CD4-positive, alpha-beta T cell treated with Interferon alpha-2 for 1 hour (primary cell): ENCODE measurements at places on chromosomes 12 and 14.

GRCh38 chr12:75558287-75558686 is 46.9 kb upstream of the KRR1 start:
- no peak for DNase-seq

- no peak for DNase-seq
These were observed 41.9 kb downstream of the DIP2B start for GRCh38 chr12:50546441-50547318.

GRCh38 chr12:52568111-52568510 is 5.5 kb downstream of the KRT74 start:
- no peak for DNase-seq

- DNase-seq, result no peak
These were observed 28.7 kb downstream of the AICDA start for GRCh38 chr12:8584004-8584403.

GRCh38 chr12:68911197-68911718 is 21.7 kb downstream of the CPM start:
- DNase-seq, result no peak

- DNase-seq, result no peak
These were observed 170.9 kb downstream of the GRIP1 start for GRCh38 chr12:66508025-66508424.

- no peak for DNase-seq
These were observed 43.6 kb upstream of the PPP2R5C start for GRCh38 chr14:101717663-101718490.

DNA sequence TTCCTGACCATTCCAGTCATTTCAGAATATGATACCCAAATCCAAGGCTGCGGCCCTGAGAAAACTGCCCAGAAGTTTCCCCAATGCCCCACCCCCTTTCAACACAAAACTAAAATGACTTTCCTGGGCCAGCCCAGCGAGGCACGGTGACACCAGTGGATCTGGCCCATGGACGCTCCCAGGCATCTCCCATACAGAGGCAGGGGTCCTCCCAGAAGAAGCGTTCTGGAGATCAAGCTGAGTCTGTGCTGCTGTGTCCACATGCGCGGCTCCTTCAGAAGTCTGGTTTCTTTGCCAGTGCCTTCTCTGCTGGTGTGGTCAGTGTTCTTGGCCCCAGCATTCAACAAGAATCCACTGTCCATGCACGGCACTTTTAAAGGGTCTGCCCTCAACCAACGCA is 228.2 kb upstream of the SFSWAP start:
- no peak for DNase-seq

GRCh38 chr14:86912709-86913108 is 1080.3 kb downstream of the GALC start:
- DNase-seq, result no peak

DNA sequence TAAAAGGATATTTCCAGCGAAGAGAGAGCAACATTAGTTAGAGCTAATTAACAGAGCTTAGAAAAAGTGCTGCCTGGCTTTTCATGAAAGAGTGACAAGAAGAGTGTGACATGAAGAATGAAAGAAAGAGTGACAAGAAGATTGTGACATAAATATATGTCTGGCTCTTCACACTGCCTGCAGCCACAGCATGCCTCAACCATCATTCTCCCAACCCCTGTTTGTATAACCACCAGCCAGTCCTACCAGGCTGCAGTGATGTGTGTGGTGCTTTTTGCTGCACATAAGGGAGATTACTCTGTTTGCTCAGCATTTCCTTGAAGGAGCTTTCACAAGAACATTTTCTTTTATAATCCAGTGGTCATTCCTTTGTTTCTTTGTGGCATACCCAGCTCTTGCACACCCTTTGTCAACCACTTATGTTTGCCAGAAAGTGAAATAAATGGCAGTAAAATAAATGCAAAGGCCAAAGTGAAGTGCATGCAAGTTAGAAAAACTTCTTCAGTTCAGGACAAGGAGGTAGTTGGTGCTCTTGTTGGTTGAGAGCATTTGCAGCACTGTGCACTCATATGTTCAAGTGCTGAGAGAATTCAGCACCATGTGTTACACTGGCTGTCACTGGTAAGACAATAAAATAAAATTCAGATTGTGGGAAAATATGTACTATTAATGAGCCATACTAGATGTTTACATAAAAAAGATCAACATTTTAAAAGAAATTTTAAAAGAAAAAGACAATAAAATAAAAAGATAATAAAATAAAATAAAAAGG is 50.6 kb downstream of the KIF21A start:
- DNase-seq, result no peak

GRCh38 chr12:72075891-72076557 is 137.4 kb downstream of the TPH2 start:
- DNase-seq, result no peak

DNA sequence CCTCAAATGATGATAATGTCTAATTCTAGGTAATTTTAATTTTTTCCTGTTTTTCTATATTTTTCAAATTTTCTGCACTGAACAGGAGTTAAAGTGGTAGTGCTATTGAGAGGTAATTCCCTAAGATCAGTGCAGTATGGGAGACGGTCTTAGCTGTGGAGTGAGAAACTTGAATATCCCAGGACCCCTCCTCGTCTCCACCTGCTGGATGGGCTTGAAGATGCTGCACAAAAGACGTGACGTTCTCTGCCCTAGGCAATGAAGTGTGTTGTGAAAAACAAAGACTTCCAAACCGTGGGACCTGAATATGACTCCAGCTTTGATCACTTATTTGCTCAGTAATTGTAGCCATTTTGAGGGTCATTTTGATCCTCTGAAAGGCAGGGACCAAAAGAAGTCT is 298.1 kb downstream of the VRK1 start:
- no peak for DNase-seq

GRCh38 chr12:82754856-82755255 is 68.2 kb downstream of the TMTC2 start:
- no peak for DNase-seq
